SK-N-DZ (cell line): ENCODE measurements at places on chromosomes 12 and 14.
A peak's percentile ranks its signal among the peaks of the same experiment; 100 is the strongest.

- no peak for DNase-seq
Measured at GRCh38 chr14:105383083-105383730, 15.1 kb upstream of the TEX22 start.

DNA sequence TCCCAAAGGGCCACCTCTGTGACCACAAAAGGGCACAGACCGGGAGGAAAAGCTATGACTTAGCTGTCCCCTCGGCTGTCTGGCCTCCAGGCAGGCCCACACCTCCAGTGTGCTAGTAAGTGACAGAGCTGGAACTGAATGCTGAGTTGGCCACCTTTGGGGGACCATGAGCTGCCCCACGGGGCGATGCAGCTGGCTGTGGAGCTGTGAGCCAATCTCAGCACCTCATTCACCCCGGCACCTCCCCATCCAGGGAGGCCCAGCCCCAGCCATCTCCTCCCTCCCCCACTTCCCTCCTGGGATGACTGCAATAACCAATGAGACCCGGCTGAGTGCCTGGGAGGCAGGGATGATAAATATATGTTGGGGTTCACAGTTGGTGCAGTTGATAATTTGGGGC, 12.2 kb upstream of the TESC start:
- no peak for DNase-seq

- DNase-seq: no peak
Measured at GRCh38 chr14:89171168-89171567, 245.9 kb downstream of the FOXN3 start.

DNA sequence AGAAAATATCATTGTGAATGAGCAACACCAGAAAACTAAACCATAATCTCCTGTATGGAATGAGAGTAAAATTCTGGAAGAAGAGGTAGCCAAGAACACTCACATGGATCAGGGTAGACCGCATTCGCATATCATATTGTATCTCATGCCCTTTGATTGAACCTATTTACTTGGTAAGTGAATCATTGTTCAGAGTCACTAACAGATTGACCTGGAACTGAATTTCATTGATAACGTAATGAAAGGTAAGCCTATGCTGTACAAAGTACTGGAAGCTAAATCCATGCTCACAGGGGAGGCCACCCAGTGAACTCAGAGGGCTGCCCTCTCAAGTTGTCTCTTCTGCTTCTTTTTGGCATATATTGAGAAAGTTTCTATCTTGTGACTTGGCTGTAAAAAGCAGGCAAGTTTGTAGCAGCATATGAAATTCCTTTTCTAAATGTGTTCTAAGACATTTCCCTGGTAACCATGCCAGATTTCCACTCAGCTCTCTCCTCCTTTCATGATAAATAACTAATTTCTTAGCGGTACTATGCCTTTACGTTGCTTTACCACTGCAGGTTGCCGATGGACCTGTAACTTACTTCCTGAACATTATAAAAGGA, 91.4 kb downstream of the PLCZ1 start:
- no peak for DNase-seq

GRCh38 chr12:85076688-85077430, 40.7 kb downstream of the LRRIQ1 start:
- DNase-seq: peak; percentile 70

- DNase-seq: no peak
Measured at GRCh38 chr14:79502136-79502750, 709.1 kb downstream of the DIO2 start.

GRCh38 chr12:109797905-109798669, 35.1 kb downstream of the TRPV4 start:
- DNase-seq: no peak

- DNase-seq: no peak
Measured at GRCh38 chr14:65588426-65589140, 176.1 kb downstream of the FUT8 start.

DNA sequence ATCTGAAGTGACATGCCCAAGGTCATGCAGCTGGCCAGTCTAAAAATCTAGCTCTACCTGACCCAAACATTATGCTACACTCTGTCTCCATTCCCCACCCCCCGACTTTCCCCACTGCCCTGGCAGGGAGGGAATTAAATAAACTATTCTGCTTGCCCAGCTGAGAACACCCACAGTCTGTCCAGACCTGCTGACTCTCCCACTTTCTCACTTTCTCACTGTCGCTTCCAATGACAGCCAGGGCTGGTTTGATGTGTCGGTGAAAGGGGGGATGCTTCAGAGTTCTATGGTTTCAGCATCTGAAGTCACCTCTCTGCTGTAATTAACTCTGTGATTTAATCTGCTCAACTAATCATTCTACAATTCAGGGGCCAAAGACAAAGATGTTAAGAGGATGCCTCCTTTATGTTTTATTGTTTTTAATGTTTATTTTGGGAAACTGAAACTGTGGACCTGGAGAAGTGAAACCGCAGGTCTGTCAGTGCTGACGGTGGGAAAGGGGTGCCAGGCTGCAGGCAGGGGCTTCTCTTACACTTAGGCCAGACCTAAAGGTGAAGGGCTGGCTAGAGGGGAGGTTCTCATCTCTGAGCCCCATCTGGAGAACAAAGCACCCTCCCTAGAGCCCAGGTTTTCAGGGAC, 8.1 kb upstream of the MSI1 start:
- DNase-seq: no peak

DNA sequence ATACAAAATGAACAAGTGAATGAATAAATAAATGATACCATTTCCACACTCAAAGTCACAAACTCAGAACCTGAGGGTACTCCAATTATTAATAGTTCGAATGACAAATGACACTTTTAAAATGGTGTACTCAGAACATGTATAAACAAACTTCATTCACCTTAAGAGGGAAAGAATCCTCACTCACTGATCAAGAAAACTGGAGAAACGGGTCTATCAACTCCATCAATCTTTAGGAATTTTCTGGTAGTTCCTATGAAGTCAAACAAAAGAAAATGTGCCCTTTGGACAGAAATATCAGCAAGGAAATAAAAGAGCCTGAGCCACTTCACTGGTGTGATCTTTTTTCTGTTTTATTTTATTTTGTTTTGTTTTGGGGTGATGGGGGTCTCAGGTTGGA, 5.2 kb upstream of the NRDE2 start:
- no peak for DNase-seq

- DNase-seq: no peak
Measured at GRCh38 chr14:101362529-101363260, 198.6 kb upstream of the DIO3 start.

- no peak for DNase-seq
Measured at GRCh38 chr12:8648576-8649205, 13.9 kb downstream of the MFAP5 start.

DNA sequence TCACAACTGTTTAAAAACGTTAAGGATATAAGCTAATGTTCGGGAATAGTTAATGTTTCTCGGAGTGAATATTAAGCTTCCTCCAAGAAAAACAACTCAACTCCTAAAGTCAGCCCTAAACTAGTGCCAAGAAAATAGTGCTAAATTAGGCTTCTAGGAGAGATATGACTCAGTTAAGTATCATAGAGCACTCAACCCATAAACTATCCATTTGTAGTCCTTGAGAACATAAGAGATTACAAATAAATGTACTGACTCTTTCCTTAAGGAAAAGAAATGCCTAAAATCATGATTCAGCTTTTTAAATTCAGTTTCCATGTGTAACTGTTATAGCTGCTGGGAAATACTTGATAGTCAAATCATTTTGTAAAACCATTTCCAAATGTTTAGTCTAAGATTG, 117.1 kb downstream of the HMGA2 start:
- DNase-seq: no peak

DNA sequence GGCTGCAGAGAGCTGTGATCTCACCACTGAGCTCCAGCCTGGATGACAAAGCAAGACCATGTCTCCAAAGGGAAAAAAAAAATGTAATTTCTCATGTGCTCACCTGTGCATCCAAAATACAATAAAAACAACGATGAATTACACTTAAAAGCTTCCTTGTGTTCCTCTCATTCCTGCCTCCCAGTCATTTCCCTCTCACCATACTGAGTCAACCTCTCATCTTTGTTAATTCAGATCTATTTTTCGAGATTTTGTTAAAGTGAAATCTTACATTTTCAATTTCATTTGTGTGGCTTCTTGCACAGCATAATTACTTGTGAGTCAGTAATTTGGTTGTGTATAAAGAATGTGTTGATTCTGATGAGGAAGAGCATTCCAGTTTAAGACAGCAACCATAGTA, 1203.2 kb downstream of the TMEM121 start:
- no peak for DNase-seq

- no peak for DNase-seq
Measured at GRCh38 chr14:22602862-22603261, 4.8 kb downstream of the ABHD4 start.

DNA sequence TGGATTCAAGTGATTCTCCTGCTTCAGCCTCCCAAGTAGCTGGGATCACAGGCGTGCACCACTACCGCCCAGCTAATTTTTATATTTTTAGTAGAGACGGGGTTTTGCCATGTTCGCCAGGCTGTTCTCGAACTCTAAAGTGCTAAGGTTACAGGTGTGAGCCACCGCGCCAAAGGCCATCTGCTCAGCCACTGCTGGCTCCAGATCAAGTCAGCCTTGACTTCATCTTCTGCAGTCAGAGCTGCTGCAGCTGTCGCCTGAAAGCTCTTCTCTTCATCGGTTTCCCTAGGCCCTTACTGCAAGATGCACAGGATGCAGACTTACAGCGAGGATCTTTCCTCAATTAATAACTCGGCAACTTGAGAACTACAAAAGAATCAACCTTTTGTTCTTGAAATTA, 66.8 kb downstream of the CLIP1 start:
- DNase-seq: peak; percentile 16

DNA sequence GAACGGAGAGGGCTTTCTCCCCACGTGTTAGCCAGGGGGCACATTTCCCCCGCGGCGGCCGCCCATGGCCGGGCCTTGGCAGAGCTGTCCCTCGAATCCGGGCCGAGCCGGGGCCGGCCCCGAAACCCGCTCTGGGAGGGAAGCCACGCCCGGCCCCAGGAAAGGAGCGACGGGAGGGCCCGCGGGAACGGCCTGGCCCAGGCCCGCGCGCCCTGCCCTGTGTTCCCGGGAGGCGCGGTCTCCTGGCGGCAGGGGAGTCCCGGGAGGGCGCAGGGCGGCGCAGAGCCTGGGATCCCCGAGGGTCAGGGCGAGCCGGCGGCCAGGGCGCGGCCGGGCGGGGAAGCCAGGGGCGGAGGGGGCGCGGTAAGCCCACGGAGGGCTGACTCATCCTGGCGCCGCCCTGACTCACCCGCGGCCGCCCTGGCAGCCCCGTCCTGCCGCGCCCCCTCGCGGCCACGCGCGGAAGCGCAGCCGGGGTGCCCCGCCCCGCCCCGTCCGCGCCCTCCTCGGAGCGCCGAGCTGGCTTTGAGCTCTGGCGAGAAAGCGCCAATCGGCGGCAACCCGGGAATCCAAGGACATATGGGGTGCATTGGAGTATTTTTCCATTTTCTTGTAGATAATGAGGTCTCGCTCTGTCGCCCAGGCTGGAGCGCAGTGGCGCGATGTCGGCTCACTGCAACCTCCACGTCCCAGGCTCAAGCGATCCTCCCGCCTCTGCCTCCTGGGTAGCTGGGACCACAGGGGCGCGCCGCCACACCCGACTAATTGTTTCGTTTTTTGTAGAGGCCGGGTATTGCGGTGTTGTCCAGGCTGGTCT, 31.8 kb upstream of the PLEKHG6 start:
- DNase-seq: peak; percentile 60

DNA sequence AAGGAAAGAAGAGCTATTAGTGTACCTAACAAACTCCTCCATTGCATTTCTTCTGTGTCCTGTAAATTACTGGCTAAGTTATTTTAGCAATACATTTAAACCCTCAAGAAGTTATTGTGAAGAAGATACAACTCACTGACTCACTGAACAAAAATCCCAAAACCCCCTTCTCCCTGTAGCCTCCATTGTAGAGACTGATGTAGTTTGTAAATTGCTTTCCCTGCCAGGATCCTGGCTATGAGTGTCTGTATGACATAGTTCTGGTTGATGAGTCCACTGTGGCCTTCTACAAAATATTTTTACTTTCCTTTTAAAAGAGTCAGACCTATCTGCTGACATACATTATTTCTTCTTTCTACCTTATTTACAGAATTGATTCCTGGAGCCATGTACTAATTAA, 155.6 kb downstream of the SLC6A15 start:
- no peak for DNase-seq

GRCh38 chr14:61103541-61104339, 122.7 kb downstream of the SLC38A6 start:
- no peak for DNase-seq

DNA sequence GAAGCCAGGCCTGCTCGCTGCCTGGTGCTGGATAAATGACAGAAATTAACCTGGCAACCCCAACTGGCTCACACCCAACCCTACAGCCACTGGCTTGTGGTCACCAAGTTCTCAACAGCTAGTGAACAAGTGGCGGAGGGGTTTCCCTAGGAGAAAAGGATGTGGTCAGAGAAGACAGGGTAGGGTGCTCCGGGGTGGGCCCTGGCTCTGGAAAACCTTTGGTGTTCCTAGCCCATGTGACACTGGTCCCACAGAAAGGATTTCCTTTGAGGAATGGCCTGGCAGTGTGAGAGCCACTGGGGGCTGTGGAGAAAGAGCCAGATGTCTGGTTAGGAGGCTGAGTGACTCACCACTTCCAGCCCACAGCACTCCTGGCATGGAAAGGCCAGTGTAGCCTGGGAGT, 8.7 kb downstream of the SYNE3 start:
- no peak for DNase-seq

DNA sequence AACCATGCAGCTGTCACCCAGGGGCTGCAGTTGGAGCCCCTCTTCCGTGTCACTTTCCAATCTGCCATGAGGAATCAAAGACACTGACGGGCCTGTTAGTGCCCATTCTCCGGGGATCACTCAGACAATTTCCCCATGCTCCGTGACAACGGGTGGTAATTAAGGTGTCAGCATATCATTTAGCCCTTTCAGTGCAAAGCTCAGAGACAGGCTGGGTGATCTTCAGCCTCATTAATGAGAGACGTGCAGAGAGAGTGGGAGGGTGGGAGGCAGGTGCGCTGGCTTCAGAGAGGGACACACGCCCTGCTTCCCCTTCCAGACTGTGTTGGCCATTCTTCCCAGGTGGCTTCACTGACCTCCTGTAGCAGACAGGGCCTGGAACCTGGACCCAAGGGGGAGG, 58.7 kb downstream of the MVK start:
- no peak for DNase-seq

- DNase-seq: no peak
Measured at GRCh38 chr14:105340821-105341733, 26.5 kb downstream of the PACS2 start.

- no peak for DNase-seq
Measured at GRCh38 chr14:79856381-79856780, 354.9 kb downstream of the DIO2 start.

DNA sequence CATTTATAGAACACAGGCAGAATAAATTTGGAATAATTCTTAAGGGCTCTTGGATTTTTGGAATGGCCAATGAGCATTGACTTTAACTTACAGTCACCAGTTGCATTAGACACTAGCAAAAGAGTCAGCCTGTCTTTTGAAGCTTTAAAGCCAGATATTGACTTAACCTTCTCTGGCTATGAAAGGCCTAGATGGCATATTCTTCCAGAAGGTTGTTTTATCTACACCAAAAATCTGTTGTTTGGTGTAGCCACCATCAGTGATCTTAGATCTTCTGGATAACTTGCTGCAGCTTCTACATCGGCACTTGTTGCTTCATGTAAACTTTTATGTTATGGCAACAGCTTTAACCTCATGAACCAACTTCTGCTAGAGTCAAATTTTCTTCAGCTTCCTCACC, 10.4 kb downstream of the PCNX1 start:
- DNase-seq: no peak
